Urinary bladder (tissue), 4 donors: ENCODE measurements at places on chromosomes 7 and 10. TPM values are rescaled to one million over a fixed set of nuclear protein-coding genes. Genes with fewer than 3 reads are reported as not detected.

- no peak for DNase-seq
Measured at GRCh38 chr10:105068497-105068896, 427.4 kb downstream of the SORCS3 start.

NPC1L1 gene
- not detected for total RNA-seq

DNA sequence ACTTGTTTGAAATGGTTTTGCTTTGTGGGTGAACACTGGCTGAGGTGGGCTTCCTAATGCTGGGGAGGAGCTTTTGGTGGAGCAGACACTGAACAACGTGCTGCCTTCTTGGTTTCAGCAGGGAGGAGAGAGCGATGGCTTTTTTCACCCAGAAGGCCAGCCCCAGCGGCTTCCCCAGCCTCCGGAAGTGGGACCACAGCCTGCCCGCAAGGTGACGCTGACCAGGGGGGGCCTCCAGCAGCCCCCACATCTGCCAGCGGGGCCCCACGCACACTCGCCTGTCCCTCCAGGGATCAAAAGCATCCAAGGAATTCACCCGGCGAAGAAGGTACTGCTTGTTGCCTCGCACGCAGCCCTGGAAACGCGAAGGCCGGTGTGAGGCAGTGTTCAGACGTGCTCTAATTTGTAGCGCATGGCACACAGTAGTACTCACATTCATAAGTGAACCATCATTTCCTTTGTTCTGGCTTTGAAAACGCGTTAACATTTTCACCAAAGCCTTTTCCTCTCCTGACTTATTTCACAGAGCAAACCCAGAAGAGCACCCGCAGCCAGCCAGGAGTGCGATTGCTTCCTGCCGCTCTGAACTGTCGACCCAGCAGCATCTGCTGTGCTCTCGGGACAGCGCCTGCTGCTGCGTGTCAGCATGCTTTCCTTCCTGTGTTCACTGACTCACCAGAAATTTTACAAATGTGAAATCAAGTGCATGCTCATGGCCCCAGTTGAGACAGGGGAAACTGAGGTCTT is 48.4 kb downstream of the SHH start:
- no peak for DNase-seq

PPP1R17 gene
- not detected for total RNA-seq

- no peak for DNase-seq
Measured at GRCh38 chr7:140062118-140062527, 628 bp downstream of the PARP12 start.

GRCh38 chr7:32094516-32094915 is 24.3 kb upstream of the PDE1C start:
- no peak for DNase-seq

DNA sequence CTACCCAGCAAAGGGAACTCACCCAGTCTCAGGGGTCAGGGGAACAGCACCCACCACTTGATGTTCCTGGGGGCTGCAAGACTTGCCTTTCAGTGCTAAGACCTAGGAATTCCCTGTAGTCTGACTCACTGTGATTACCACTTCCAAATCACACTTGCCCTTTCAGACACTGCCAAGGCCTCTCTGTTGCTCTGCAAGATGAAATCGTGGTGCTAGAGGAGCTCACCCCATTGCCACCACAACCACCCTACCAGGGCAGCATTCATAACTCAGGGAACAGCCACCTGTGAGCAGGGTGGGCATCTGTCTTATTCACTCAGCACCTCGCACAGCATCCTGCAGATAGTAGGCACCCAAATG is 36.5 kb downstream of the XPNPEP1 start:
- no peak for DNase-seq

- no peak for DNase-seq
Measured at GRCh38 chr10:70602665-70603448, at the start of gene PRF1. TSS of gene PRF1 (minus strand) at chr10:70602741. CDS start at chr10:70600902, 1,839 bp downstream.

PCDH15 gene
- total RNA-seq, result 1.9 TPM

GRCh38 chr10:124590216-124591122 is 128.8 kb downstream of the LHPP start:
- DNase-seq, result no peak

TMEM196 gene
- total RNA-seq, result 1.0 TPM

GRCh38 chr7:95155965-95156364 is 168.4 kb downstream of the PON1 start:
- DNase-seq, result no peak

- DNase-seq, result no peak
Measured at GRCh38 chr10:54799506-54799905, 1.5 kb downstream of the PCDH15 start.

DNA sequence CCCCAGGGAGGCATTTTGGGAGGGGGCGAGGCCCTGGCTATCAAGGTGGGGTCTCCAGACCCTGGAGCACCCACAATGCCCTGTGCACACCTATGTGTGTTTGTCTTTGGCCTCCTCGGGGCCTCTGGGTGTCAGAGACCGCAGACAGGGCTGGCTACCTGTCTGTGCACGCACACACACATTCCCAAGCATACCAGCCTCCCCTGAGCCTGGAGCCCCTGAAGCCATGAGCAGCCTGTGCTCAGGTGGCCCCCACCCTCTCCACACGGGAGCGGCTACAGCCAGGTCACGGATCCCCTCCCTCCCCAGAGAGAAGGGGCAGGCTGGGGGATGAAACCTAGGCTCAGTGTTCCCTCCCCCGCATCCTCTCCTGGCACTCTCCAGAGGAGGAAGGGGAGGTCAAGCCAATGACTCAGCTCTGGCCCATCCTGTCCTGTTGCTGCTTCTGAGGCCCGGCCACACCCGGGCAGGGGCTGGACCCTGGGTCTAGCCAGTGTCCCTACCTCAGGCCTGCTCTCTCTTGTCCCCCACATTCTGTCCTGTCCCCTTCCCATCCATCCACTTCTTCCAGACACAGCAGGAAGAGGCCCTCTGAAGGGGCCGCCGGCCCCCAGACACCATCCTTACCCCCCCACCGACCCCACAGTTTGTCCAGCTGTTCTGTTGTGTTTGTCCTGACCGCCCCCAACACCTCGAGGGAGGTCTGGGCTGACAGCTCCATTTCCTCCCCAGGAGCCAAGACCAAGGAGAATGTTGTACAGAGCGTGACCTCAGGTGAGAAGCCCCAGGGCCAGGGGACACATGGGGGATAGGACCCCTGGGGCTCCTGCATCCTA is 720 bp downstream of the SNCG start:
- no peak for DNase-seq

- DNase-seq, result no peak
Measured at GRCh38 chr7:124780608-124781007, 15.0 kb upstream of the GPR37 start.

GRCh38 chr7:28076423-28077200 is 104.0 kb downstream of the JAZF1 start:
- no peak for DNase-seq

DNA sequence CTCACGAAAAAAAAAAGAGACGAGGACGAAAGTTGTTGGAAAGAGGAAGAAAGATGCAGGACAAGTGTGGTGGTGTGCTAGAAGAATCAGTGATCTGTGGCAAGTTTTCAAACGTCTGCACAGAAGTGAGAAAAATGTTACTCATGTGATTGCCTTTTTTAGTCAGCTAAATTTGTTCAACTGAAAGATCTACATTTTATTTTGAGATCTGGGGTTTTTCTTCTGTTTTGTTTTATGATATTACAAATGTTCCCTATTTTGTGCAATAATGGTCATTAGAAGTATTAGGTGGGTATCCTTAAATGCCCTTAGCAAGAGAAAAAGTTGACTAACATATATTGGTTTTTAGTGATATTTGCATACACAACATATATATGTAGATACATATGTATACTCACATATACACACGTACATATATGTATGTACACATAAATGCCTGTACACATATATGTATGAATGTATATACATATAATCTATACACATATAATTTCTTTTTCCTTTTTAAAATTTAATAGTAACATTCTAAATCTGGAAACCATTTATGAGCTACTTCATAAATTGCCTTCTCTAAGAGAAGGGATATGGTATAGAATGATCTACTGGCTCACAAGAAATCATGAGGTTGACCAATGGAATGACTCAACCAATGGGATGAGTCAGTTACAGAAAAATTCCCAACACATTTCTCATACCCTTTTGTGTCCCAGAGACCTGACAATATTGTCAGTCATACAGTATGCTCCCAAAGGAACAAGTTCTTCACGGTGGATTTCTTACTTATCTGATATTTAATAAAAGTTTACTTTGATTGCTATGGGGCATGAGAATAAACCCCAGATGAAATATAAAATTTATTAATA is 38.4 kb downstream of the SLC39A12 start:
- DNase-seq, result no peak

DNA sequence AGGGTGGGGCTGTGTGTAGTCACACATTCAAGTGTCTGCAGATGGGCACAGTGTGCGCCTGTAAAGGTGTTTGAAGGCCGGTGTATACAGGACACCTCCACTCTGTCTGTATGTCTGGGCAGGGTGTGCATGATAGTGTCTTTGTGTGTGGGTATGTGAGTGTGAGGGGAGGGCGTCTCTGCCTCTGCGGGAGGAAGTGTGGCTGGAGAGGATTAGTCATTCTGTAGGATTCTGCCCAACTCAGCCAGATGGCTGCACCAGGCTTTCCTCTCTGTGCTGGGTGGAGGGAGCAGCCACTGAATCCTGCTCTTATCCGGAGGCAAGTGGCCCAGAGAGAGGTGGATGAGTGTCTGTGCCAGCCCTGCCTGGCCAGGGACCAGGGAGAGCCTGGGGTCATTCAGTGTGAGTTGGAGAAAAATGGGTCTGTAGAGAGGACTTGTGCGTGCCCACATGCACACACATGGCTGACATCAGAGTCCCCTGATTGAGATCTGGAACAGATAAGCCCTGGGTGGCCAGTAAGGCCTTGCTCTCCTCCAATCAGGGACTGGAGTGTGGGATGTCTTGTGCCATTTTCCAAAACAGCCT is 1.7 kb downstream of the SFXN3 start:
- no peak for DNase-seq

GJD4 gene
- total RNA-seq, result not detected

DNA sequence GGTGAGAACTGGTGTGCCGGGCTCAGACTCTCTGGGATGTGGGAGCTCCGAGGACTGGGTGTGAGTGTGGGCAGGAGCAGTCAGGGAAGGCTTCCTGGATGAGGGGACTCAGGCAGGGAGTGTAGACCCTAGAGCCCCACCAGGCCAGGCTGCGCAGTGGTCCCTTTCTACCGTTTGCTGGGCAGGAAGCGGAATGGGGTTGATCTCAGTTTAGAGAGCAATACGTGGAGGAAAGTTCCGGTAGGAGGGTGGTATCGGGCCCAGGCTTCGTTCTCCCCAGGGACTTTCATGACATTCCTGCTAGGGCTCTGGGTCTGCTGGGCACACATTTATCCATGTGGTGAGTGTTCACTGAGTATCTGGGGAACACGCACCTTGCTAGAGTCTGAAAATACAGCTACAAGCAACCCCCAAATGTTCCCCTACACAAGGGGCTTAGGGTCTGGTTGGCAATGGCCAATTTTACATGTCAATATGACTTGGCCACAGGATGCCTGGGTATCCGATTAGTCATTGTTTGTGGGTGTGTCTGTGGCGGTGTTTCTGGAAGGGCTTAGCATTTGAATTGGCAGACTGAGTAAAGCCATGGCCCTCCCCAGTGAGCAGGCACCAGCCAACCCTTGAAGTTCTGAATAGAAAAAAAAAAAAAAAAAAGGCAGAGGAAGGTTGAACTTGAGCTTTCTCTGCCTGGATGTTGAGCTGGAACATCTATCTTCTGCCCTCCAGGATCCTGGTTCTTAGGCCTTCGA is 20.8 kb downstream of the GHRHR start:
- no peak for DNase-seq

- DNase-seq, result no peak
Measured at GRCh38 chr7:143480501-143480900, 2.8 kb downstream of the TAS2R41 start.
